ENCODE measurements at places on chromosomes 6 and 20.

DNA sequence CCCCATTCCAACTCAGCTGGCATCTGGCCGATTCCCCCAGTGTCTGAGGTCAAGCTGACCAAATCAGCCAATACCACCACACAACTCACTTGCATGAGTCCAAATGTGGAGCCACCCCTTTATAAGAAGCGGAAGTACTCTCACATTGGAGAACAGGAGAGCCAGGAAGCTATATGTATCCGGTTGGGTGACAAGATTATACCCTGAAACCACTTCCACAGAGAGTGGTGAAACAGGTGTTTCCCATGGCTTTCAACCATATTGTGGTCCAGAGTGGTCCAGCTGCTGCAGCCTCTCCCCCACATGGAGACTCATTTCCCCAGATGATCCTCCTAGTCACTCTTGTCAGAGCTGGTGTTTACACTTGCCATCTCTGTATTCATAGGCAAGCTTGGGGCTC lies 24.0 kb upstream of the SERINC1 start:
- DNase-seq, result no peak

DNA sequence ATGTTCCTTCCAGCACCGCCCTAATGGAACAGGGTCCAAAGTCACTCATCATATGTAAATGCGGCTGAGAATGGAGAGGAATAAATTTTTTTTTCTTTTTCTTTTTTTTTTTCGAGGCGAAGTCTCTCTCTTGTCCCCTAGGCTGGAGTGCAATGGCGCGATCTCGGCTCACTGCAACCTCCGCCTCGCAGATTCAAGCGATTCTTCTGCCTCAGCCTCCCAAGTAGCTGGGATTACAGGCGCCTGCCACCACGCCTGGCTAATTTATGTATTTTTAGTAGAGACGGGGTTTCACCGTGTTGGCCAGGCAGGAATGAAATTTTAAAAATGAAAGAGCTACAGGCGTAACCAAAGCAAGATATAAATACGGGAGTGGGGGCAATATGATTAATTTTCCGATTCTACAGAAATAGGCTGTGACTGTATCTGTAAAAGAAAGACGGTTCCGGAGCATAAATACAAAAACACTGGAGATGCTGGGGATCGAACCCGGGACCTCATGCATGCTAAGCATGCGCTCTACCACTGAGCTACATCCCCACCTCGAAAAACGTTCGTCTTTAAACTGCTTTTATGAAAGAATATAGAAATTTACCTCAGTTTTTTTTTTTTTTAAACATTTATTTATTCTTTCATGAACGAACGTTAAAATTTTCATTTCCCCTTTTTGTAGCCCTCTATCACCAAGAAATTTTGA lies 132.2 kb downstream of the GPX5 start:
- no peak for DNase-seq

DNA sequence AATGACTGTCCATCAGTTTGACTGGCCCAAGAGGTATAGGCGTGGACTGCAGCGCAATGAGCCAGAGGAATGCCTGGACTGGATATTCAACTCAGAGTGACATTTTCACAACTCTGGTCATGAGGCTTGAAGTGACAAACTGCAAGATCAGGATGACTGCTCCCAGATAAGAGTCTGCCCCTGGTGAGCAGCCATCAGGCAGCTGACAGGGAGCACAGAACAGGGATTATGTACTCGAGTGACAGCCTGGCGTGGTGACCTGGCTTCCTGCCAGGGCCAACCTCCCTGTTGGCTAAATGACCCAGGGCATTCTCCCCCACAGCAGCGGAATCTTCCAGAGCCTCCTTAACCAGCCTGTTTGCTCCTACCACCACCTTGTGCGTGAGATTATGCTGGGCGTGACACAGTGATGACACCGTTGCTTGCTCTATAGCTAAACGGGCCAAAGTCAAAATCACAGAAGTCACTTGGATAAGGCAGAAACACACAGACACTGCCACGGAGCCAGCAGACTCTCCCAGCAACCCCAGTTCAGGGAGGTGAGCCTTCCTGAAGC lies 209.1 kb upstream of the JARID2 start:
- no peak for DNase-seq

GRCh38 chr6:49401063-49401462 lies 62.0 kb downstream of the MMUT start:
- DNase-seq, result no peak

GRCh38 chr6:83114164-83114563 lies 46.7 kb downstream of the DOP1A start:
- DNase-seq, result no peak

GRCh38 chr6:14826456-14826855 lies 419.4 kb upstream of the JARID2 start:
- DNase-seq, result no peak

- no peak for DNase-seq
Measured at GRCh38 chr20:8844179-8844578, 224.7 kb upstream of the PLCB4 start.

DNA sequence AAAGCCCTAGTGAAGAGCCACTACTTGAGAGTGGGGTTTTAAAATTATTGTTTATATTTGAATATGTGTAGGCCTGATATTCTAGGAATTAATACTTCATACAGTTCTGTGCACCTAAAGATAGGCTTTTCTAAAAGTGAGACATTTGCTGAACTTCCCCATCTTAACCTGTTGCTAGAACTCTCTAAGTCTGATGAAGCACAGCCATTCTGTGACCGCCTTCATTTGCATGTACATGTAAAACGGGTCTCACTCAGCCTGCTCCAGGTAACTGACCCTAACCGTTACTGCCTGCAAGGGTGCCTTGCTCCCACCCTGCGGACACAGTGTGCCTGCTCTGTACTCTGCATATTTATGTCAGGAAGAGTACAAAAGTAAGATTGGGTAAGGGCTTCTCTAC lies 44.3 kb upstream of the IRF4 start:
- DNase-seq, result no peak

DNA sequence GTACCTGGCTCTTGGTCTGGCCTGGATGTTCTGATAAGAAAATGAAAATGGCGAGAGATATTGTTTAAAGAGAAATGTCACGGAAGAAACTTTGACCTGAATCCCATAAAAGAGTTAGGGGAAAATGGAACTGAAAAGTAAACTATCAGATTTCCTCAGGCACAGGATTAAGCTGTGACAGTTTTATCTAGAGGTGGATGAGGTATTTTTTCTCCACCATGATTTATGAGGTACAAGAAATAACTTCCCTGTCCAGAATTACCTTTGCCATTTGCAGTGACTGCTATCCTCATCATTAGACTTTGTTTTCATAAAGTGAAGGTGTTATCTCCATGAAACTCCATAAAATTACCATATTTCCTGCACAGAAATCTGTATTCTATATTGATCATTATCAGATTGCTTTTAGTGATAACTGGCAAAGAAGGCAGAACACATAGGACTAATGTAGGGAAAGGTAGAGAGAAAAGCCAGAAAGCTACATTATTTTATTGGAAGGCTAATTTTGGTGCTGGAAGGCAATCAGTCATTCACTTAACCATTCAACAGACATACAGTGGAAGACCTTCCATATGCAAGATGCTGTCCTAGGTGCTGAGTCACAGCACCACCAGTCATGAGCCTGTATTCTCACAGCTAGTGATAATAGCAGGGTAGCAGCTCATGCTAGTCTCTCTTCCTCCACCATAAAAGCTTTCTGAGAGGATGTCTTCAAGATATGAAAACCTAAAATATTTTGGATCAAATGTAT lies 427.3 kb upstream of the CITED2 start:
- no peak for DNase-seq

DNA sequence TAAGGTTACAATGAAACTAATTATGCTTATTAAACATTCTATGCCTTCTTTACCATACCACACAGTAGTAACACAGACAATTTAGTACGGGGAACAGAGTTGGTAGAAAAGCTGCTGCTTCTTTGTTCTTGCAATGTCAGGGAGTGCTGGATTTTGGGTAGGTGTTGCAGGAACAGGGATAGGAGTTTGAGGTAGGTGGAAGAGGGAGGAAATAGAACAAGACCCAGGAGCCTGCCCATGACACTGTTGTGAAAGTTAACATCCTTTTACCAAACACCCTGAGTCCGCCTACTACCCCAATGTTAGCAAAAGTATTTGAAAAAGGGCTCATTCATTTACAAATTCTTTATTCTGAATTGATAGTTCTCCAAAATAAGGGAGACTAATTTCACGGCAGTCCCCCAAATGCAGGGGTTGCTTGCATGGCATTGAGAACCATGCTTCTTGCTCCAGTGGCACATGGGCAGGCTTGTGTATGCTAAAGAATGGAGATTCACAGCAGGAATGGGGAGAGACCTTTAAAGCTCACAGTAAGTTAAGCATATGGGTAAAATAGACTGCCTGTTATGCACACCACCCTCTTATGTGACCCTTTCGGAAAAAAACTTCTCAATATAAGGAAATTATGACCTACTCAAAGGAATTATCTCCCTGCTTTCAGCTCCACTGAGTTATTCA lies 181.7 kb downstream of the GRM1 start:
- no peak for DNase-seq

- peak; percentile 11 for DNase-seq
Measured at GRCh38 chr6:12233693-12234571, 56.2 kb upstream of the EDN1 start.

- DNase-seq, result no peak
Measured at GRCh38 chr6:79040083-79040482, 38.0 kb downstream of the PHIP start.

- no peak for DNase-seq
Measured at GRCh38 chr20:36261389-36262105, 25.3 kb downstream of the AAR2 start.

DNA sequence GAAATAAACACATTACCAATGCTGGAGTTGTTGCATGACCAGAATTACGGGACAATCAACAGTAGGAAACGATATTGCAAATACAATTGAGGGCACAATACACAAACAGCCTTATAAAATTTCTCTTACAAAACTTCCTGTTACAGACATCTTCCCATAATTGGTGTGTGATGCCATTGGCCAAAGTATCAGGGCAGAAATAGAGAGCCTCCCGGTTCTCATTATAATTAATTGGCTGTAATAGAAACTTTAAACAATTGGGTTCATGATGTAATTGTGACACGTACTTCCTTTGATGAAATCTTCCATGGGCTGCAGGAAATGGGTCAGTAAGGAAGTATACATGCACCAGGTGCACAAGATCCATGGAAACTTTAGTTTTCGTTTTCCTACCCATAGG lies 40.3 kb upstream of the RALGAPA2 start:
- DNase-seq, result no peak

DNA sequence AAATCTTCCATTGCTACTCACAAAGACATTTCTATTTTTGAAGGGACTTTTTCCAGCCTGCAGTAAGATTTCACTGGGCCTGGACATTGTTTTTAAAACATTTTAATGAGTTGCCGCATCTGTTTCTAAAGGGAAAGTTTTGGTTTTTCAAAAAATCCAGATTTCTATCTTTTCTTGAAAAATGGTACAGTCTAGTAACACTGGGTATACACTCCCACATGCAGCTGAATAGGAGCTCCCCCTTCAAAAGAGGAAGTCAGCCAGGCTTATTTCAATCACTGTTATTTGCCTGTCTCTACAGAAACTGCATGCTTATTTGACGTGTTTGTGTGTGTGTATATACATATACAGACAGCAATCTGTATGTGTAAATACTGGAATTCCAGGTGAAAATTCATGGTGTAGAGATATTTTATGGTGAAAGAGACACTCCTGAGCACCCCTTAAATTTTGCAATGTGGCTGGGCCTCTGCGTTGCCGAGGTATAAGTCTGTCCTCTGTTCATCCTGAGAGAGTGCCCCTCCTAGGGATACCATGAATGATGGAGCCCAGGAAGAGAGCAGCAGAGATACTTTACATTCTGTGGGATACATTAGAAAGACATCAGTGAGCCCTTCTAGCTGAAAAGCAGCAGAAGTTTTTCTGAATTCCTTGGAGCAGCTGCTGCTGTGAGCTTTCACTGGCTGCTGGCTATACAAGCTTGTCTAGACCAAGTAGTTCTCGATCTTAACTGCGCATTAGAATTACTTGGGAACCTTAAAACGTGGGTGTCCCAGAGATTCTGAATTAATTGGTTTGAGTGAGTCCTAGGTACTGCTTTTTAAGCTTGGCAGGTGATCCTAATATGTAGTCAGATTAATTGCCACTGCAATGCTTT lies 12.0 kb upstream of the ABRACL start:
- no peak for DNase-seq

DNA sequence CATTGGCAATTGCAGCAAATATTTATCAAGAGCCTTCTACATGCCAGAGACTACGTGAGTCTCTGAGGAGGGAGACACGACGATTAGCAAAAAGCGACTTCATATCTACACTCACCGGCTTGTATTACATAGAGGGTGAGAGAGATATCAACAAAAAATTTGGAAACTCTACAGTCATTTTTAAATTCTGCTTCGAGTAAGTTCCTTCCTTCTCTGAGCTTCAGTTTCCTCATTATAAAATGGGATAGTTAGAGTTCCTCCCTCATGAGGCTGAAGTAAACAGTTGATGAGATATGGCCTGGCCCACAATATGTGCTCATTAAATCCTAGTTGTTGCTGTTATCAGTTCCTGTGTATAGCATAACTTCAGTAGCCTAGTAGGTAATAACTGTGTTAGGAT lies 64.1 kb upstream of the SIRPA start:
- DNase-seq, result no peak

All from NT2/D1 (cell line).